ENCODE measurements at places on chromosomes 3 and 15.

GRCh38 chr3:102599819-102600576, 165.2 kb downstream of the ZPLD1 start:
- no peak for DNase-seq

DNA sequence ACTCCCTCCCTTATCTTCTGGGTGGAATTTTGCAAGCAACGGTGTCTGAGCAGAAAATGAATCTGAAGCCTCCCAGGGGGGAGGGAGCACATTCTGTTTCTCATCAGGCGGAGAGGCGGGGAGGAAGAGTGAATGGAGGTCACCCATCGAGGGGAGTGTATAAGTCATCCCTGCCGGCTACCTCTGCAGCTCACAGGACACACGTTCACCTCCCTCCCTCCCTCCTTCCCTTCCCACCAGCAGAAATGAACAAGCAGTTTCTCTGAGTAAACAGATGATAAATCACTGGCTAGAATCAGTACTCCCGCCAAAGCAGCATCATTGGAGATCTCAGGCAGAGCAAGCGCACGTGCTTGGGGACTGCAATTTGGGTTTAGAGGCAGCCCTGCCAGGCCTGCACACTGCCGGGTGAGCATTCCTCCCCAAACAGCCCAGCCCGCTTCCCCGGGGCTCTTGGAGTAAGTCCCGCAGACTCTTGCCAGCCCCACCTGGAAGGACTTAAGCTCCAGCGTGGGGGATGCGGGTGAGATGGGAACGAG, 38.3 kb downstream of the CPN2 start:
- no peak for DNase-seq

- DNase-seq, result no peak
Measured at GRCh38 chr15:71549091-71549490, 261.3 kb upstream of the NR2E3 start.

DNA sequence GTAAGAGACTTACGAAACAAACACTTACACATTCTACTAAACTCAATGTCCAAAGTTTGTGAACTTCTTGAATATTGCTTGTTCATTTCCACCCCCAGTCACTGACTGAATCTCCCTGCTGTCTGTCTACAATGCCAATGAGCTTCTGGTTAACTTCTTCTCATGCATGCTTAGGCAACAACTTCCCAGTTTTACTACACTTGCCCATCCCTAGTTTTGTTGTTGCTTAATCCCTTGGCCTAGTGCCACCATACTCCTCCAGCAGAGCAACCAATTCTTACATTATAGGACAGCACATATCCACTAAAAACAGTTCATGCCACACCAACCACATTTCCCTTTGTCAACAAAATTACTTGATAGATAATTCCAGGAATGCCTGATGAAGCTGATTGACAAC, 40.9 kb upstream of the CCR2 start:
- no peak for DNase-seq

- no peak for DNase-seq
Measured at GRCh38 chr3:189982321-189982945, 138.3 kb downstream of the P3H2 start.

- no peak for DNase-seq
Measured at GRCh38 chr3:11410564-11410963, 138.4 kb downstream of the ATG7 start.

DNA sequence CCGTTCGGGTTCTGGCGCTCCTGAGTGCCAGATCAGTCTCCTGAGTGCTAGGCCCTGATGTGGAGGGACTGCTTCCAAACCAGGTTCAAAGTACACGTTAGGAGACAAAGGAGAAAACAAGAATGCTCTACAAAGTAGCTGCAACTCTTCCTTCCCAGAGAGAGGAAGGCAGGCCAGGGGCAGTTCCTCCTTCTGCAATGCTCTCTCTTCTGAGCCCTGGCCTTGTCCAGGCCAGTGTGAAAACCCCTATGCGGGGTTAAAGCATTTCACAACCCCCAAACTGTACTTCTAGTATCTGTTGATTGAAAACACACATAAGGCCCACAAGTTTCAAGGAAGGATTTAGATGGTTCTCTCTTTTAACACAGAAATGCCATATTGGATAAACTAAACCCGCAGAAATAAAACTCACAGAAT, 9.7 kb upstream of the CALML4 start:
- DNase-seq, result no peak

DNA sequence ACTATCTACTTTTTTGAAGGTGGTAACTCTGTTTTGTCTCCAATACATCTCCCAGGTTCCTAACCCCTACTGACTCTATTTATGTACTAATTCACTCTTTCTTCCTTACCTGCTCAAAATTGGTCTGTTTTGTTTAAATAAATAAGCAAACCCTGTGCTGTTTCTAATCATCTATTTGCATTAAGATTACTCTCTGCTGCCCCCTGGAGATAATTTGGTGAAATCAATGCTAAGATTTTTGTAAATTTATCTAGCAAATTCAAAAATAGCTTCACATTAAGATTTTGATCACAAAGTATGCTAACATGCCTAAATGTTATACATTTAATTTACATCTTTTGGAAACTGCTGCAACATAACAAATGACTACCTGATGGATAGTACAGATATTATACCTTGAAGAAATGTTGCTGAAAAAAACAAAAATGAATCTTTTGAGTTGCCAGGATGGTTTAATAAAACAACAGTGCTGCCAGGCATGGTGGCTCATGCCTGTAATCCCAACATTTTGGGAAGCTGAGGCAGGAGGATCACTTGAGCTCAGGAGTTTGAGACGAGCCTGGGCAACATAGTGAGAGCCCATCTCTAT, 4.4 kb upstream of the CD200R1 start:
- peak; percentile 72 for DNase-seq

GRCh38 chr15:31957581-31957980, 72.7 kb upstream of the CHRNA7 start:
- no peak for DNase-seq

DNA sequence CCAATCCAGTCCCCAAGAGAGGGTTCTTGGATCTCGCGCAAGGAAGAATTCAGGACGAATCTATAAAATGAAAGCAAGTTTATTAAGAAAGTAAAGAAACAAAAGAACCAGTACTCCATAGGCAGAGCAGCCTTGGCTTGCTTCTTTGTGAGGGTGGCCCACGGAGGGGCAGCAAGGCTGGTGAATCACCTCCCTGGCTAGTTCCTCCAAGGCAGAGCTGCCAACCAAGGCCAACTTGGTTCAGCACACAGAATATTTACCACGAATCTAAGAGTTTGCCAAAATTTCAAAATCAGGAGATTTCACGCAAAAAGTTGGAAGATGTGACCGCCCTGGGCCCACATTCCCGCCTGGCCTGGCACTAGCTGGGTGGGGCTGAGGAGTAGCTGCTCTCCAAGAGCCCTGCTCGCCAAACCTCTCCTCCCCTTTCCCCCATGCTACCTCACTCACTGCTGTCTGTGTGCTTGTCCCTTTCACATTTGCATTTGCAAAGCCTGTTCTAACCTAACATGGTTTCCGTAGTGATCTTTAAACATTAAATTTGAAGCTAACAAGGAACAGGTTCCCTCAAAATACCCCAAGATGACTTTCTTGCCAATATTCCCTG, 26.2 kb upstream of the DCUN1D1 start:
- no peak for DNase-seq

DNA sequence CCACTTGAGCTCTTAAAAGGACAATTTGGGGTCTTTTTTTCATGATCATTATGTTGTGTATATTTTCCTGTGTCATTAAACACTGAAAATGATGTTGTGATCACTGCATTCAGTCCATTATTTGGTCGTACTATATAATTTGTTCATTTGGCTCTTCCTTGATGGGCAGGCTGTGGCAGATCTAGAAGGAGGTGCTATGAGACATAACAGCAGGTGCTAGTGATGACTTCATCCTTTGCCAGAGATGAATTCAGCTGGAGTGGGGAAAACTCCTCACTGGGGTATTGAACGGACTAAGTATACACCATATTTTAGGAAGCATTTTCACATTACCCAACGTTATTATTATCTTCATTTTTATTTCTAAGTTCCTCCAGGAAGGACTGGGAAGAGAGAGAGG, 12.0 kb downstream of the CMTM7 start:
- DNase-seq, result no peak

DNA sequence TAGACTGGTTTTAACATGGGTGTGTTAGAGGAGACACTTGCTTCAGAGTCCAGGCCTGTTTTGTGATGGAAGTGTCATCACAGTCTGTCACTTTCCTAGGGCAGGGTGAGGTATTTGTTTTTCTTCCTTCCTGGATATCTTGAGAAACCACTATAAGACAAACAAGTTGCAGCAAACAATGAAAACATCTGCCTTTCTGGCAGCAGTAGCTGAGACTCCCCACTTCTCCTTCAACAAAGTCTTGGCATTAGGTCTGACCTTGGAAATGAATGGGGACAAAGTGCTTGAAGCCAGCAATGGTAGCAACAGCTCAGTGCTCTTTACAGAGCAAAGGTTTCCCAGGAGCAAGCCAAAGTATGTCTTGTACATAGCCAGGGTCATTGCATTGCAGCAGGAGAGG, 64.6 kb downstream of the CD200 start:
- no peak for DNase-seq

DNA sequence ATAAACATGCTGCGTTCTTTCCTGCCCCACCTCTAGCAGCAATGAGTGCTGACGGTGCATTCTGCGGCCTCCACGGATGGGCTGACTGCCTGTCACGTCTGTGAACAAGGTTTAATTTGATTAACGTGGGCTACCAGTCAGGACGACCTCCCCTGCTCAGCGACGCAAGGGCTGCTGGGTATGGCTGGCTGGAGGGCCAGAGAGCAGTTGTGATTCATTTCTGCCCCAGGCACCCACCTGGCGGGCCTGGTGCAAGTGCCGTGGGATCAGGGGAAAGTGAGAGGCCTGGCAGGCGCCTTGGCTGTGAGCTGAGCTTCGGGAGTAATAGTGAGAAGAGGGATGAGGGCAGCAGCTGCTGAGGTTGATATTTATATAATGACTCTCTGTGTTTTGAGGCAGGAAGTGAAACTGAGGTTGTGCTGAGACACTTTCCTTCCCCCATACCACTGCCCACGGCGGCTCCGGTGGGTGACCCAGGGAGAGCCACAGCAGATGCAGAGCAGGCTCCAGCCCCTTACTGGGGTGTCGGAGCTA, 190.4 kb upstream of the BCL6 start:
- peak; percentile 35 for DNase-seq

- peak; percentile 81 for DNase-seq
Measured at GRCh38 chr15:91857772-91858171, 4.3 kb downstream of the SLCO3A1 start.

- no peak for DNase-seq
Measured at GRCh38 chr15:89910891-89911626, 1.7 kb downstream of the ARPIN start.

DNA sequence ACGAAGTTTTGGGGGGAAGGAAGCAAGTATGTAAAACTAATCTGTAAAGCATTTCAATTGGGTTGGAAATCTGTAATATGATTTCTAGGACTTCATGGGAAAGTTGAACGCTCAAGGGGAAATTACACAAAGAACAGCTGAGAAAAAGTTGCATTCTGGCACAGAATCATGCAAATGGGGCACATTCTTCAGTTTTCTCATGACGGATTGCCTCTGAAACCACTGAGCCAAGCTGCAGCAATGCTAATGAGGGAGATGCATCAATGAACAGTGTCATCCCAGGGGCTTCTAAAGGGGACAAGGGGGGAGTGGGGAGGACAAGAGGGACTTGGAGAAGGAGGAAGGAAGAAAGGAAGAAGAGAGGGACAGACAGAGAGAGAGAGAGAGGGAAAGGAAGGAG, 291.4 kb upstream of the ATP11B start:
- DNase-seq, result no peak

- DNase-seq, result no peak
Measured at GRCh38 chr3:53140847-53141845, 10.9 kb upstream of the RFT1 start.

DNA sequence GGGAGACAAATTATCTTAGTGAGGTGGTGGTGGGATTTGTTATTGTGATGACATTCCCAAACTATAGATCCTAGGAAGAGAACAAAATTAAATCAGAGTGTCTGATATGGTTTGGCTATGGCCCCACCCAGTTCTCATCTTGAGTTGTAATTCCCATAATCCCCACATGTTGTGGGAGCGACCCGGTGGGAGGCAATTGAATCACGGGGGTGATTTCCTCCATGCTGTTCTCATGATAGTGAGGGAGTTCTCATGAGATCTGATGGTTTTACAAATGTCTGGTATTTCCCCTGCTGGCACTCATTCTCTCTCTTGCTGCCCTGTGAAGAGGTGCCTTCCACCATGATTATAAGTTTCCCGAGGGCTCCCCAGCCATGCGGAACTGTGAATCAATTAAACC, 62.0 kb downstream of the RPL22L1 start:
- DNase-seq, result no peak

- DNase-seq, result no peak
Measured at GRCh38 chr3:188259191-188259590, 105.2 kb downstream of the LPP start.

DNA sequence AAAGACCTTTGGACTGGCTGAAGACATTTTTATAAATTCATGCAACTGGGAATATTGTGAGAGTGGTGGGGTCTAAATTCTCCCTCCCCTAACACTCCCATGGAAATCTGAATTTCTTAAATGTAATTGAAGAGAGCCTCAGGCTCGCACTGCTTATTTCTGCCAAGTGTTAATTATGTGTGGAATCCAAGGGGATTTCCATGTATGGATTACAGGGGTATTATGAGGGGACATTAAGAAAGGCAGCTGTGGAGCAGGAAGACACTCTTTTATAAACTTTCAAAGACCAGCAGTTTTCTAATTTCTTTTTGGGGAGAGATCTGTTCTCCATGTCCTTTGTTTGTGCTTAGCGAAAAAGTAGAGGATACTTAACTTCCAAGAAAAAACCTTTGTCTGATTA, 152.1 kb upstream of the TBL1XR1 start:
- no peak for DNase-seq

DNA sequence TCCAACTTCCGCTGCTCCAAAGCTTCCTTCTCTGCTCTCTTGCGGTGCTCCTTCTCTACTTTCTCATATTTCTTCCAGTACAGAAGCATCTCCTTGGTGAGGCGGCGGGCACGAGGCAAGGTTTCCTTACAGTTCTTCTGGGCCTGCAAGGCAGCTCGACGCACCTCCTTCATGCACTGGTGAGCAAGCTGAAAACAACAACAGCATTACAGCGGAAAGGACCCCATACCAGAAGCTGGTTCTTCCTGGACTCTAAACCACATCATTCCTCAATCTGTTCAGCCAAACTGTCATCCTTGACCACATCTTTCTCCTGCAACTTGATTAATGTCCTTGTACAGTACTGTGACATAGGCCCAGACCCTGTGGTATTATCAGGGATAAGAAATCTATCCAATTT, 36.4 kb downstream of the INO80 start:
- DNase-seq, result no peak

- no peak for DNase-seq
Measured at GRCh38 chr15:78671626-78672211, 30.7 kb upstream of the CHRNB4 start.

Measured in CD4-positive, alpha-beta T cell treated with Interleukin-12 subunit alpha and Interleukin-12 subunit beta, for 1 hour (primary cell).